ENCODE measurements at places on chromosomes 1 and 21.

DNA sequence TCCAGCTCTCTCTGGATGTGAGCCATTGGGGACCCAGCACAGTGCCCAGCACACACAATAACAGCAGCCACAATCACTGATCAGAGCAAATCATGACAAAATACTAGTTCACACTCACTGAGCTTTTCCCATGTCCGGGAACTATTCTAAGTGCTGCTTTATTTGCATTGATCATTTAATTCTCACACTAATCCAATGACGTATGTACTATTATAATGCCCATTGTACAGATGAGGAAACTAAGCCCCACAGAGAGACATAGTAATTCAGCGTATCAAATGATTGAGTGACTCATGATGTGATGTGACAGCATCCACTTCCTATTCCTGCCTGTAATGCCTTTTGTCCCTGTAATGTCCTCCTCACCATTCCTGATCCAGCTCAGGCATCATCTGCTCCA, 1.9 kb upstream of the S100A8 start:
- no peak for DNase-seq

- DNase-seq, result no peak
These were observed 49.9 kb downstream of the WDR4 start for GRCh38 chr21:42829417-42829816.

GRCh38 chr1:84889437-84889836, 3.6 kb downstream of the LPAR3 start:
- no peak for DNase-seq

DNA sequence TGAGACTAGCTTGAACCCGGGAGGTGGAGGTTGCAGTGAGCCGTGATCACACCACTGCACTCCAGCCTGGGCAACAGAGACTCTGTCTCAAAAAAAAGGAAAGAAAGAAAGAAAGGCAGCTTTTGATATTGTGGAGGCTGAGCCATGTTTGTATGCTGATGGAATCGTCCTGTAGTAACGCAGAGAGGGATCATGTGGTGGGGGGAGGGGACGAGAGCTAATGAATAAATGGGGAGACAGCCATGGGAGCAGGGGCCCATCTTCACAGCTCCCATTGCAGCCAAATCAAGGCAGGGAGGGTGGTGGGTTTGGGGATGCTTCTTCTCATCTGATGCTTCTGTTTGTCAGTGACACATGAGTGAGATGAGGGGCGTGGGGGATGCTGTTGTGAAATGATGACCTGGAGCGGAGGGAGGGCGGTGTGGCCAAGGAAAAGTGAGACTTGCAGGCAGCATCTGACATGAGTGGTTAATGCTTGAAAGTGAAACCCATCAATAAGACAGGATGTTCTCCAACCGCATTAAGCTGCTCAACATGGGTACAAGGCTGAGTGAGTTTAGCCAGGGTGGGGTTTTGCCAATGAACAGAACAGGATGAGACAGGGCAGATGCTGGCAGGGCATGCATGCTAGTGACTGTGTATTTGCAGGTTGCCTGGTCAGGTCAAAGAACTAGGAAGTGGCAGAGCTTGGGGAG, 16.7 kb downstream of the SPATA21 start:
- no peak for DNase-seq

DNA sequence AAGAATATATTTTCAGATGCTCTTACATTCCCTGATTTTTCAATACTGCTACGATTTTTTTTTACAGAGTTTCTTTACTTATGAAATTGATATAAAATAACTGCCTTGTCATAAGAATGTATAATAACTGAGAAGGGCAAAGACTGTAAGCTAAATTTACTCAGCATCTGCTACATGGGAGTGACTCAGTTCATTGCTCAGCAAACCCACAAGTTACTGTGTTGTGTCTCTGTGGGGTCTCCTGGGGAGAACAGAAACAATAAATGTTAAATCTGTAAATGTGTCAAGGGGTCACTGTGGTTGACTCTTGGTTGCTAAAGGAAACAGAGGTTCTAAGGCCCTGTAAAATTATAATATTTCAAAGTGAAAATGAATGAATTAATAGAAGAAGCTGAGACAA, 210.3 kb upstream of the CACYBP start:
- DNase-seq, result no peak

GRCh38 chr1:90012300-90012699, 17.4 kb downstream of the ZNF326 start:
- DNase-seq, result no peak

- DNase-seq, result no peak
These were observed 45.6 kb downstream of the KYAT3 start for GRCh38 chr1:88946861-88947260.

DNA sequence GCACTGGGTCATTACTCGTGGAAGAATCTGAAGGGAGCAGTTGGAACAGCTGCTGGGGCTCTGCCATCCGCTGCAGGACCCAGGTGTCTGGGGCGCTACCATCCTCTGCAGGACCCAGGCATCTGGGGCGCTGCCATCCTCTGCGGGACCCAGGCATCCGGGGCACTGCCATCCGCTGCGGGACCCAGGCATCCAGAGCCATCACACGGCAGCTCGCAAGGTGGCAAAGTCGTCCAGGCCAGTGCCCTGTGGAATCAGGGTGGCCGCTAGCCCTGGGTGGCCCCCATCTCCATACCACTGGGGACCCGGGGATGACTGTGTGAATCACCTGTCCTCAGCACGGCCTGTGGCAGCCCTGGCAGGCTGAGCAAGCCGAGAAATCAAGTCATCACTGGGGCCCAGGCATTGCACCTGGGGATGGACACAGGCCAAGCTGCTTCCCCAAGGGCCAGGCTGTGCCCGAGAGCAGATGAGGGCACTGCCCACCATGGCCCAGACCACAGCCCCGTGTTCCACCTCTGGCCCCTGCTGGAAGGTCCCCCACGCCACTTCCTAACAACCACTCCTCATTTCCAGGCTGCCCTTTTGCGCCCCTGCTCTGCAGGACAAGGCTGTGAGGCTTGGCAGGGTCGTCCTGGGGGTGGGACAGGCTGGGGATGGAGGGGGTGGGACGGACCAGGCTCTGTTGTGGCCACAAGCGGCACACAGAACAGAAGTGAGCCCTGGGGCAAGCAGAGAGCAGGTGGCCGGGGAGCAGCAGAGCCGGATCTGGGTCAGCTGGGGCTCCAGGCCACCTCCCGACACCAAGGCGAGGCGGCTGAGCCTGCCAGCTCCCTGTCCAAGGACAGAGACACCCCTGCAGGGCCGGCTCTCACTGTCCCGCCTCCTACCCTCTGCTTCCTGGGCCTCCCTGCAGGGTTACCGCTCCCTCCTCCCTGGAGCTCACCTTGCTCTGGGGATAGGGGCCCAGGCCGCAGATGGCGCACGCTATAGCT, 12.7 kb downstream of the GABRD start:
- no peak for DNase-seq

- DNase-seq, result no peak
These were observed 725 bp upstream of the ARPC5 start for GRCh38 chr1:183636334-183636682.

- DNase-seq, result no peak
These were observed 75.6 kb downstream of the MTR start for GRCh38 chr1:236870721-236871120.

DNA sequence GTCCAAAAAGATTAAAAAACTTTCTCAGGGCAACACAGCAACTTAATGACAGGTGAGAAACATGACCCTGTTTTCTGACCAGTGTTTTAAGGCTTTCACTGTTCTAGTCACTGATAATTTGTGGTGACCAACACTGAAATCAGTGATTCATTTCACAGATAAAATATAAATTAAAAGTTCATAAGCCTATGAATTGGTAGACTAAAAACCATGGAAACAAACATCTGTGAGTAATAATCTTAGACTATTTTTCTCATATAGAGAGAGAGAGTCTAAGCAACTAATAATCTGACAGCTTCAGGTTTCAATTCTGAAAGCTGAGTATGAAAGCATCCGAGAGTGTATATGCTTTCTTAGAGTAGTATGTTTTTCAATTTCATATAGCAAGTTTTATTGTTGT, 536.9 kb downstream of the ADGRL2 start:
- no peak for DNase-seq

- DNase-seq, result no peak
These were observed 347.2 kb downstream of the NPHP4 start for GRCh38 chr1:5645135-5645399.

DNA sequence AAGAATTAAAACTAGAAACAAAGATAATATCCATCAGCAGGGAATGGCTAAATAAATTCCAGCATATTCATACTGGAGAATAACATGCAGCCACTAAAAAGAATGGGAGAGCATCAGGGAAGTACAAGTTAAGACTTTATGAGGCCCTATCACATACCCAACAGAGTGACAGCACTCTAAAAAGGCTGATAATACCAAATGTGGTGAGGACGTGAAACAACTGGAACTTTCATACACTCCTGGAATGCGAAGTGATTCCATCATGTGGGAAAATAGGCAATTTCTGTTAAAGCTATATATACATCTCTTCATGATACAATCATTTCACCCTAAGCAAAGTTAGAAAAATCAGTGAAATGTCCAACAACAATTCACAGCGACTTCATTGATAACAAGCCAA, 42.6 kb downstream of the COL6A1 start:
- no peak for DNase-seq

GRCh38 chr1:56576880-56577405, 2.4 kb downstream of the PLPP3 start:
- DNase-seq, result no peak

- DNase-seq, result no peak
These were observed 72.5 kb upstream of the GOLT1A start for GRCh38 chr1:204286315-204286714.

GRCh38 chr21:27261676-27262075, 294.8 kb upstream of the ADAMTS5 start:
- DNase-seq, result no peak

- no peak for DNase-seq
These were observed 4.7 kb downstream of the OR14I1 start for GRCh38 chr1:248697907-248698306.

DNA sequence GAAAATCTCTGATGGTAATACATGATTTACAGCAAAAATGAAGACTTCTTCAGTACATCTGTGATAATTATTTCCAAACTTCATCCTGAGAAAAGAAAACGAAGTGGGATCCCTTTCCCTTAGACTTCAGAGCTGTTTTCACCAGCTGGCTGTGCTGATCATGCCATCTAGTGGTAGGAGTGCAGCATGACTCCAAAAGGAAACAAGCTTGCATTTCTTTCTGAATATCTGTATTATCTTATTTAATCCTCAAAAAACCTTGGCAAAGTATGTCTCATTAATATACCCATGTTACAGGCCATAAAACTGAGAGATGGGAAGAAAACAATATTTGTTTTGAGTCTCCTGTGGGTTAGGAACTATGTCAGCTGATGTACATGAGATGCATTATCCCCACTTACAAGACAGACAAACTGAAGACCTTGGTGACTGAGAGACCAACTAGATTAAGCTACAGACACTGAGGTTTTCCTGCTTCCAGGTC, 9.8 kb upstream of the GJA8 start:
- DNase-seq, result no peak

GRCh38 chr1:203185061-203185461, 1.4 kb downstream of the CHI3L1 start:
- no peak for DNase-seq

Data from activated CD8-positive, alpha-beta memory T cell treated with anti-CD3 and anti-CD28 coated beads for 1 hour (primary cell).